ENCODE measurements at places on chromosomes 13 and 19. TPM values are rescaled to one million over a fixed set of nuclear protein-coding genes. Genes with fewer than 3 reads are reported as not detected.

DNA sequence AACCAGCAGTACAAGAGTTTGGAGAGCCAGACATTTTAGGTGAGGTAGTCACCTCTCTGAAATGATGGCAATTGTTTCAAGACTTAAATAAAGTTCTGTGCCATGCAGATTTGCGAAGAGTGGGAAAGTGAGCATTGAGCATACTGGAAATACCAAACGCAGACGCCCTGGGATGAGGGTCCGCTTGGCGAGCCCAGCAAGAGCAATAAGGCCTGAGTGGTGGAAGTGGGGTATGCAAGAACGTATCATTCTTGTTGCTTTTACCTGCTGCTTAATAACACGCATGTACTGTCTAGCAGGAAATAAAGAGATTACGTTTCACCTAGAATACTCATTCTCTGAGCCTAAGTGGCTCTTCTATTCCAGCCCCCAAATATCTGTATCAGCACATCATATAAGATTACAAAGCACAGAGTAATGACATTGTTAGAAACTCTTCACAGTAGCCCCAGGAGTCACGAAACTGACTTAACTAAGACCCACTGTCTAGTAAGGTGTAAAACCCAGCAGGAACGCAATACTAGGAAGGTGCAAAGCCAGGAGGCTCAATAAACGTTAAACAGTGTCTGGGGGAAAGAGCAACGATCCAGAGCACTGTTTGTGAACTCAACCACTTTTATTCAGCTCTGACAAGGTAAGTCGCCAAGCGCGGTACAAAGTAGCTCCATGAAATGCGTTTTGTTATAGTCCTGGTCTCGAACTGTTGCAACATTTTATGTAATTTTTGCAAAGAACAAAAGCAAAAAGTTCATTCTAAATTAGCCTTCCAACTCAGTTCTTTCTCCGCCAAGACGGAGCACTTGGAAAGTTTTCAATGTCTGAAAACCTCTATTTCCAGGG, 1.2 kb downstream of the RCBTB2 start:
- no peaks in the 10 kb centered on the region for H3K27me3 ChIP-seq
- H3K4me3 ChIP-seq = peak overlapping the region; percentile 77
- DNase-seq = no peak
- peaks cover 12% of the 10 kb centered on the region for H3K4me1 ChIP-seq
- peaks cover 24% of the 10 kb centered on the region for H3K36me3 ChIP-seq
- H3K27ac ChIP-seq = peak overlapping the region; percentile 72

GRCh38 chr19:13037161-13037560, 41.9 kb downstream of the NFIX start:
- no peaks in the 10 kb centered on the region for H3K27me3 ChIP-seq
- H3K36me3 ChIP-seq = peaks cover 4% of the 10 kb centered on the region
- no peak for DNase-seq
- H3K4me3 ChIP-seq = no peak overlapping the region

Gene ACP7
- total RNA-seq = 9.5 TPM

DNA sequence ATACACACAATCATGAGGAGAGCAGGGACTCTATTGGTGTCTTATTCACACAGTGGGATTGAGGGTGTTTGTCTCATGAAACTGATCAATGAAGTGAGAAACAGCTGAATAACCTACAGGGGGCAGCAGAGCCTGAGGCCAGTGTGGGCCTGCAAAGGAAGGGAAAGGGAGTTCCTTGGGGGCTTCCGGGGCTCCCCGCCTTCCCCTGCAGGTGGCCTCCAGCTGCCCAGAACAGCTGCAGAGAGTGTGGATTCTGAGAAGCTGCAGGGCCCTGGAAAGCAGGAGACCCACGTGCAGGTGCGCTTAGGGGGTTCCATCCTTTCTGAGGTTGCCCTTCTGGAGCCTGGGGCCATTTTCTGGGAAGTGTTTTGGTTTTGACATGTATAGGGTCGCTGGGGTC, 20.1 kb downstream of the ZNF763 start:
- no peaks in the 10 kb centered on the region for H3K27me3 ChIP-seq
- no peak overlapping the region for H3K27ac ChIP-seq
- no peaks in the 10 kb centered on the region for H3K4me1 ChIP-seq
- no peak overlapping the region for H3K4me3 ChIP-seq
- H3K36me3 ChIP-seq = peaks cover 19% of the 10 kb centered on the region

DNA sequence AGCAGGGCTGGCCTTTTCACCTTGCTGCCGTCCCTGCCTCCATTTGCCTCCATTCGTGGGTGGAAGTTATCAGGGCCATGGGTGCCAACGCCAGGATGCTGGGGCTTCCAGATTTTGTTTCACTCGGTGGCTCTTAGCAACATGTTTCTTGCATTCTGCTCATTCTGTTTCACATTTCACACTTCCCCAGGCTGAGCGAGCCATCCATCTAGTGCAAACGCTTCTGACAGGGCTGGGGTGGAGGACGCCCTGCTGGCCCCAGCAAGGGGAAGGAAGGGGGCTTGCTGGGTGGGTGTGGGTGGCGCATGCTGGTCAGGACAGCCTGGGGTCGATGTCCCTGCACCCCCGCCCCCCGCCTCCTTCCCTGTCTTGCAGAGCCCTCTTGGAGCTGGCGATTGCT, 165.2 kb downstream of the URI1 start:
- H3K4me1 ChIP-seq = no peaks in the 10 kb centered on the region
- peaks cover 46% of the 10 kb centered on the region for H3K27me3 ChIP-seq
- no peaks in the 10 kb centered on the region for H3K36me3 ChIP-seq

- no peak overlapping the region for H3K27ac ChIP-seq
- no peak overlapping the region for H3K4me3 ChIP-seq
- no peaks in the 10 kb centered on the region for H3K4me1 ChIP-seq
Measured at GRCh38 chr19:16850133-16850532, 20.9 kb downstream of the SIN3B start.

- peaks cover 7% of the 10 kb centered on the region for H3K4me1 ChIP-seq
- H3K27ac ChIP-seq = no peak overlapping the region
- H3K36me3 ChIP-seq = peaks cover 10% of the 10 kb centered on the region
- DNase-seq = no peak
- H3K4me3 ChIP-seq = no peak overlapping the region
- H3K27me3 ChIP-seq = no peaks in the 10 kb centered on the region
Measured at GRCh38 chr13:76994281-76994680, 2.4 kb downstream of the CLN5 start.

GRCh38 chr19:17326595-17326966, 8.1 kb downstream of the ANO8 start:
- H3K4me3 ChIP-seq = no peak overlapping the region
- H3K4me1 ChIP-seq = no peaks in the 10 kb centered on the region
- no peak overlapping the region for H3K27ac ChIP-seq
- DNase-seq = no peak
- no peaks in the 10 kb centered on the region for H3K27me3 ChIP-seq

DNA sequence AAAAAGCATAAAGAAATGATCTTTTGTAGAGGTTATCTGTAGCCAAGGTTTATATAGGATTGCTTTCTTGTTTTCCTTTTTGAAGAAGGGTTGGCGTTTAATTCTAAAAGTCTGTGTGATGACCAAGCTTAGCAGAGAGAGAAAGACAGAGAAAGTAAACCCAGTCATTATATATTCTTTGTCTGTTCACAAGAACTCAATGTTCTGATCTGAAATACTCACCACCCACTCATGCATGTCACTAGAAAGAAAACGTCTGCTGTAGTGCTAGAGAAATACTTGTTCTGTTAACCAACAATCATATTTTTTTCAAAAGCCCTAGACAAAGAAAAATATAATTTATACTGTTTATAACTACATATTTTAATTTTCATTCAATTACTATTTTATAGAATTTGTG, 173.7 kb upstream of the SLITRK5 start:
- no peaks in the 10 kb centered on the region for H3K4me1 ChIP-seq
- no peak overlapping the region for H3K27ac ChIP-seq
- DNase-seq = no peak
- no peak overlapping the region for H3K4me3 ChIP-seq

Gene ZNF534
- not detected for total RNA-seq

DNA sequence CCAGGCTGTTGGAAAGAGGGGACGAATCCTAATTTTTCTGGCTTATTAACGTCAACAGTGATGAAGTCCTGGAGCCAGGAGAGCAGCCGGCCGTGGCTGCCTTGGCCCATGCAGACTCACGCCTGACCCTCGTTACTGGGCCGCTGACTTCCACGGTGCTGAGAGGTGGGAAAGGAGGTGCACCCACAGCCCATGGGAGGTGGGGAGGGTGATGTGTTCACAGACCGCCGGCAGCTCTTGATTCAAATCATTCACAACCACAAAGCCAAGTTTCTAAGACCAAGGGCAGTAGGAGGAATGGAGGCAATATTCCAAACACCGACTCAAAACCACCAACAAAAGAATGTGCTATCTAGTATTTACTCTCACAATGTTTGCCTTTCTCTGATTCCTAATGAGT, 24.3 kb downstream of the COL4A2 start:
- H3K27ac ChIP-seq = no peak overlapping the region
- H3K4me3 ChIP-seq = no peak overlapping the region
- DNase-seq = no peak
- H3K27me3 ChIP-seq = no peaks in the 10 kb centered on the region
- H3K36me3 ChIP-seq = no peaks in the 10 kb centered on the region

Gene CYSLTR2
- not detected for total RNA-seq

Gene SPRED3
- total RNA-seq = 3.4 TPM
